ENCODE measurements at places on chromosomes 1 and 21.

GRCh38 chr1:116253566-116254382, 119.3 kb upstream of the ATP1A1 start:
- no peak for DNase-seq

DNA sequence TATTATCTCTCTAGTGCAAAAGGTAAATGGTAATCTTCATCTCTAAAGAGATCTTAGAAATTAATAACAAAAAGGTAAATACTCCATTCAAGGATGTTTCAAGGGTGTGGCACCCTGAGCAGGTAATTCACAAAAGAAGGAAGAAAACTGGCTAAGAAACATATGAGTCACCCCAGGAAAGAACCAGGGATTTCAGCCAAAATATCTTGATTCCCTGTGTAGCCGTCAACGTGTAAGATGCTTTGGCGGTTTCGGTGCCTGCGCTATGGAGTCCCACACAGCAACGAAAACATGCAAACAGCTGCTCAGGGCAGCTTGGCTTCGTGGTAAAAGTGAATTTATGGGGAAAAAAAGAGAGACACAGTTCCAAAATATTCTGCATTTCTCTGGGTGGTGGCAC, 3.7 kb downstream of the ITGB2 start:
- no peak for DNase-seq

DNA sequence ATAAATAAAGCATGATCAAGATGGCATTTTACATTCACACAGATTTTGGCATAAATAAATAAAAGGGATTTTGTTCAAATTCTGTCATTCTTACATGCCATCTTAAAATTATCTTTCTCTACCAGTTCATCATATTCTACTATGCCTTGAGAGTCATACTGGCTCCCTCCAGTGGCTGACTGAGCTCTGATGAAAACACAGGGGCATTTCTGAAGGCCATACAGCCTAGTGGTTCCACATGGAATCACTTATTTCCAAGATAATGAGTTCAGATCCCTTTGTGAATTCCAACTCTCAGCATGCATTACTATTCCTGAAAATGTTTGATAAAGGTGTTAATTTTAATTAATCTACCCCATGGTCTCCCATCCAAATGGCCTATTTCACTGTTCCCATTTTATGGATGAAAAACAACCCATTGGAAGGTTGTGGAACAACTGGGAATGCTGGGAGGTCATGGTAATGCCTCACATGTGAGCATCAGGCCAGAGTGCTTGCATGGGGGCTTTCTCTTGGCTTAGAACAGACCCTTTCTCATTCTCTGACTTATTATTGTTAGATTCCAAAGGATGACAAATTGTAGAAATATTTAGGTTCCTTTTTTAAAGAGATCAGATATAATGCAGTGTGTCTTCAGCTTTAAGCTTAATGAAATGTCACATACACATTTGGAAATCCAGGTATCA, 622.4 kb upstream of the PKN2 start:
- DNase-seq, result peak; percentile 6

DNA sequence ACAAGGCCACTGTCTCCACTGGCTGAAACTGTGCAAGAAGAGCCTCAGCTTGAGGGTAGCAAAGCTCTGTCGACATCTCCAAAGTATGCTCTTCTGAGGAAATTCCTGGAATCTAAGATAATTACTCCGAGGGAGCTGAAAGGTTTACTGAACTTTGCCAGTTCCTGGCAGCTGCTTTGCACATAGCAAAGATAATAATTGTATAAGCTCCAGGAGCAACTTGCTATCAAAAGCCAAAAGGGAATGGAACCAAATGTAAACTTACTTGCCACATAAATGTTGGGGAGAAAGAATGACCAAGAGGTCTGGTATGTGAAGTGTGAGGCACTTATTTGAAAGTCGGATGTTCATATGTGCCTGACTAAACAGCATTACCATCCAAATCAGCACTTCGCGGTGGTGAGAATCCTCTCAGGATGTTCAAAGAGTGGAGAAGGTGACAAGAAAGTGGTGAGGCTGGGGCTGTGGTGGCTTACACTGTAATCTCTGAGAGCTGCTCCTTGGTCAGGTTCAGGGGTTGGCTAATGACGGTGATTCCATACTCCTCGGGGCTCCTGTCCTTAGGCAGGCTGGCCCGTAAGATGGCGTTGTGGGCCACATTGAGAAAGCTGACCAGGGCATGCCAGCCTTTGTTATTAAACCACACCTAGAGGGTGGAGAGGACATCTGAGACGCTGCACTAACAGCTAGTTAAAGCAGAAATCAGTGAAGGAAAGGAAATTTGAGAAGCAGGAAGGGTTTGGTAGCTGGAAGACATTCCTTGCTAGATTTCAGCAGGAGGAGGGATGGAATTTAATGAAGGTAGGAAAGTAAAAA, 100.0 kb downstream of the ABCA4 start:
- no peak for DNase-seq

GRCh38 chr1:14768582-14769304, 170.3 kb downstream of the KAZN start:
- no peak for DNase-seq

GRCh38 chr1:87957331-87957730, 628.7 kb downstream of the LMO4 start:
- DNase-seq, result no peak

GRCh38 chr1:28296401-28297261, 32.2 kb upstream of the MED18 start:
- no peak for DNase-seq

DNA sequence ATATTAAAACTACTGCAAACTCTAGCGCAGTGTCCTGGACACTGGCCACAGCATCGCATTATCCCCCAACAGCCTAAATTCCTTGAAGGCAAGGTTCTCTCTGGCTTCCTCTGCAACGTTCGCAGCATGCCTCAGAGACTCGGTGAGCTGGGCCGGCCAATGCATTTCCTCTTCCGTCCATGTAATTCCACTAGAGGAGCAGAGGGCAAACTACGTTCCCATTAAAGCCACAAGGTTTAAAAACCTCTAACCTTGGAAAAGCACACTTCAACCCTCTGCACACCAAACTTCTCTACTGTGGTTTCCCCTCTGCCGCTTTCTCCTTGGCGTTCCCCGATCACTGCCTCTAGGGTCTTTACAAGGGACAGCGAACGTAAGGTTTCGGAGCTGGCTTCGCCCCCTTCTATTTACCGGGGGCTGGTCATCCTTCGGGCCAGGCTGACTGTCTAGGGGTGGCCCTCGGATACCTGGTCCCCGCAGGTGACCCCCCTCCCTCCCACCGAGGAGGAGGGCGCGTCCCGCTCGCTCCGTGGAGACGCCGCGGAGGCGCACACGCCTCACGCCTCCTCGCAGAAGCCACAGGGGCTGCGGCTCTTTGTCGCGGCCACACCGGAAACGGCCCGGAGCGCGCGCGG, 456 bp upstream of the SMYD2 start:
- DNase-seq, result no peak

- DNase-seq, result no peak
Observed at GRCh38 chr21:37292941-37293340, 25.8 kb upstream of the VPS26C start.

DNA sequence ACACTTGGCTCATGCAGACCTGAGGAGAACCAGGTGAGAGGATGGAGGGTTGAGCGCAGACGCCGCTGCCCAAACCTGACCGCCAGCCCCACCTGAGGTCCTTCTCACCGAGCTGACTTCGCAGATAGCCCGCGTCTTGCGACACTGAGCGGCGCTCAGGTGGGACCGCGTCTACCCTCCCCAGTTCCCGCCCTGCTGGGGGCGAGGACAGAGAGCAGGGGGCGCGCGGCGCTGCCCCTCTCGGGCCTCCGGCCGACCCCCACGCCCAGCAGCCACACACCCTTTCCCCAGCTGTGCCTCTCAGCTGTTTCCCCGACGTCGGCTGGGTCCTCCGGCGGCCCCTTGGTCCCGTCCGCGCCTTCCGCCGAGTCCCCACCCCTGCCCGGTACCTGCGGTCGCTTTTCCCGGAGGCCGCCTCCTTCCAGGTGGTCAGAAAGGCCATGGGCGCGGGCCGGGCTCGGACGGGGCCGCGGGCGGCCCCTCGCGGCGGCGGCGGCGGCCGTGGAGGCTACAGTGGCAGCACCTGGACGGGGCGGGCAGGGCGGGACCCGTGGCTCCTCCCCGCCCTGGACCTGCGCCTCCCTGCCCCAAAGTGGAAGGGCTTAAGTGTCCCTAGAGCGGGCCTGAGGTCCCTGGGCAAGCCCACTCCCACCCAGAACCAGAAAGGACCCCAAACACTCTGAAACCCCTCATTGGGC, 14.4 kb upstream of the TTC39A start:
- DNase-seq, result no peak

DNA sequence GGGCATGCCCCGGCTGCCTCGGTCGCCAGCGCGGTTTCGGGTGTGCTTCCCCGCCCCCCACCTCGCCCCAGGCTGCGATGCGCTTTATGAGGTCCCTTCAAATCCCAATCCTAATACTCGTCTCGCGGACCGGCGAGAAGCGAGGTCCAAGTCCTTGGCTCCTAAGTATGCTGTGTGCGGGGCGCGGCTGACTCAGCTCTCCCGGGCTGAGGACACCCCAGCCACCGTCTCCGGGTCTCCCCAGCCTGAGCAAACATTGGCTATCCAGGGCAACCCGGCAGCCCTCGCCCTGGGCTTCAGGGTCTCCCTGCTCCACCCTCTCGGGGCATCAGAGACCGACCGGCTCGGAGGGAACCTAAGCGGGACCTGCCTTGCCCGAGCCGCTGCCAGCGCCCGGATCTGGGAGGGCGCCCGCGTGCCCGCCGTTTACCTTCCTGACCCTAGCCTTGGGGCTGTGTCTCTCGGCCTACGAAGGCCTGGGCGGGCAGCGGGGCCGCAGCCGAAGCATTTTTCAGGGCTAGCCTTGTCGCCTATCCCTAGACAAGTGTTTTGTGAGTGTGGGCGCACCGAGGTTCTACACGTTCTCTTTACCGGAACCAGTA, 1.2 kb downstream of the ITPKB start:
- DNase-seq, result peak; percentile 77

GRCh38 chr1:25451908-25452307, 21.2 kb downstream of the MACO1 start:
- no peak for DNase-seq

DNA sequence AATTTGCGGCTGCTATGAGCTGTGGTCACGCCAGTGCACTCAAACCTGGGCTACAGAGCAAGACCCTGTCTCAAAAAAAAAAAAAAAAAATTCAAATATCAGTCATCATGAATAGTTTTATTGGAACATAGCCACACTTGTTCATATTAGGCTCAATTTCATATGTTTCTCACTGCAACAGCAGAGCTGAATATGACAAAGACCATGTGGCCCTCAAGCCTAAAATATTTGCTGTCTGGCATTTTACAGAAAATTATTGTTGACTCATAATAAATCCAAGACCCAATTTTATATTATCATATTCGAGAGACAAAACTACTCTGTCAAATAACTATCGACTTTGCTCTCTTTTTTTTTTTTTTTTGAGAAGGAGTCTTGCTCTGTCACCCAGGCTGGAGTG, 11.0 kb downstream of the BECN2 start:
- DNase-seq, result no peak

DNA sequence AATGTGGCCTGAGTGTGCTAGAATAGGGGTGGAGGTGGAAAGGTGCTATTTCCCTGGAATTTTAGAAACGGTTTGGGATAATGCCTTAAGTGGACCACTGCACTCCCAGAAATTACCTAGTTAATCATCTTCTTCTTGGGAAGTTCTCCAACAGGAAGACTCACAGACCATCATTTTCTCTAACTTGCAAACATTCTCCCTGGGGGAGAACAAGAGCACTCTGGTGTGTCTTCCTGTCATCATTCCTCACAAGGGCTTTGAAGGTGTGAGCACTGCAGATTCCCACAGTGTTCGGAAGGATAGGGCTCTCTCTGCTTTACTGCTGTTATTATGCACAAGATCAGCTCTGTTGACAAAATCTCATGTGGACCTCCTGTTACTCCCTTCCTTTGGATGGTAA, 54.9 kb upstream of the TSPAN2 start:
- no peak for DNase-seq

- no peak for DNase-seq
Observed at GRCh38 chr21:27139526-27139925, 172.6 kb upstream of the ADAMTS5 start.

DNA sequence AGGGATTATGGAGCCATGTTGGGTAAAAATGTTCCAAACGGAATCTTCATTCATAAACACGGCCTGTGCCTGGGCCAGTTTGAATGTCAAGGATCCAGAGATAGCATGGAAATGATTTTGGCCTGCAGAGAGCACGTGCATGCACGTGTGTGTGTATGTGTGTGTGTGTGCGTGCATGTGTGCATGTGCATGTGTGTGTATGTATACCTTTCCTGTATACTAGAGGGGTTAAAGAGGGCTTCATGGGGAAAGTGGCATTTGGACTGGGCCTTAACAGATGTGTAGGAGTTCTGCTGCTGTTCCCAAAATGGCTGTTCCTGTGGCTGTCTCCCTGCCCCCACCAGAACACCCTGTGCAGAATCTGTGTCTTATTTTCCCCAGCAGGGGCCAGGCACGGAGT, 21.7 kb downstream of the TTC39A start:
- no peak for DNase-seq

DNA sequence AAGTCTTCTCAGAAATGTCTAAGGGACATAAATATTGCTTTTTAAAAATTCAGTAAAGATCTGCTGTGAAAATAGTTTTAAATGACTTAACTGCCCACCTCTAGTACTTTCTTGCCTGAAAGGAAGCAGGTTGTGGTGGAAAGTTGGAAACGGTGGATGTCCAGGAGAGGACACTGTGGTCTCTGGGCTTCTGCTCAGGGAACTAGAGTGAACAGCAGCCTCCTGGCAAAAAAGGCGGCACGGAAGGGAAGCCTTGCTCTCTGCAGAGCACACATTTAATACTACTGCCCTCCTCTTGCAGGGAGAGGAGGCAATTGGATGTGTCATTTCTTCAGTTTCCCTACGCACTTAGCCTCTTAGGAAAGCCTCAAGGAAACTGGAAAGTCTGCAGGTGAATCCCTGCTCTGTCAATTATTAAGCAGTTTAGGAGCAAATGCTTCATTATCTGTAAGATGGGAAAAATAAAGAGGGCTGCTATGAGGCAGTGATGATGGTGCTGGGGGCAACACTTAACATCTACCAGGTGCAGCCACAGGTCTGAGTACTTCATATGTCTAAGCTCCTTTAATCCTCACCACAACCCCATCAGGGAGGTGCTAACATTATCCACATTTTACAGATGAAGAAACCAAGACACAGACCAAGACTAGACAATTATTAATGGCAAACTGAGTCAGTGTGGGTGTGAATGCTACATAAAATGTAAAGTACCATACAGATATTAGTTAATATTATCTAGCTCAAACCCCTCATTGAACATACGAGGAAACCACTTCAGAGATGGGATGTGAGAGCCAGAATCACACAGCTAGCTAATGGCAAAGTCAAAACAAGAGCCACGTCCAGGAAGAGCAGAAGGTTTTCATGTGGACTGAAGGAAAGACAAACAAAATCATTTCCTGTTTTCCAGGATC, 108.9 kb upstream of the ADAR start:
- no peak for DNase-seq

GRCh38 chr1:175757381-175758015, 14.1 kb upstream of the TNR start:
- no peak for DNase-seq
